ENCODE measurements at places on chromosomes 11 and 22. TPM values are rescaled to one million over a fixed set of nuclear protein-coding genes. Genes with fewer than 3 reads are reported as not detected.

SERPIND1 gene
- 7.1 TPM for total RNA-seq

SLN gene
- total RNA-seq: not detected

SYT13 gene
- total RNA-seq: 17.4 TPM

TEAD1 gene
- total RNA-seq: 91.8 TPM

ESAM gene
- 3.6 TPM for total RNA-seq

AP5B1 gene
- total RNA-seq: 38.9 TPM

OR52B2 gene
- not detected for total RNA-seq

DBX1 gene
- 0.36 TPM for total RNA-seq

SREBF2 gene
- 119 TPM for total RNA-seq

BDNF gene
- 3.6 TPM for total RNA-seq

HTR3B gene
- total RNA-seq: 0.17 TPM

PTPRCAP gene
- total RNA-seq: 1.1 TPM

SLC22A9 gene
- 0.19 TPM for total RNA-seq

RASSF10 gene
- 8.6 TPM for total RNA-seq

ART5 gene
- 3.8 TPM for total RNA-seq

NXPE4 gene
- total RNA-seq: not detected

ATL3 gene
- 21.6 TPM for total RNA-seq

BTBD18 gene
- not detected for total RNA-seq

PHF21B gene
- total RNA-seq: 2.1 TPM

TEX54 gene
- not detected for total RNA-seq

RIMBP3C gene
- 0.34 TPM for total RNA-seq

ACAD8 gene
- total RNA-seq: 29.8 TPM

GAL3ST1 gene
- total RNA-seq: 5.9 TPM

PARVG gene
- 0.21 TPM for total RNA-seq

IGSF22 gene
- 0.07 TPM for total RNA-seq

PRRG4 gene
- 6.0 TPM for total RNA-seq

IGLL1 gene
- total RNA-seq: not detected

MRGPRX1 gene
- not detected for total RNA-seq

SYT7 gene
- 37.5 TPM for total RNA-seq

SHANK3 gene
- total RNA-seq: 13.1 TPM

STIP1 gene
- 176 TPM for total RNA-seq

UBQLN3 gene
- total RNA-seq: not detected

SOX10 gene
- 0.29 TPM for total RNA-seq

PARVB gene
- total RNA-seq: 7.2 TPM

LRP5 gene
- 64.9 TPM for total RNA-seq

PHF5A gene
- total RNA-seq: 38.2 TPM

JHY gene
- 3.7 TPM for total RNA-seq

RAG2 gene
- total RNA-seq: not detected

OR8G5 gene
- total RNA-seq: not detected

NLRP14 gene
- 0.12 TPM for total RNA-seq
